ENCODE measurements at places on chromosomes 1 and 21.

GRCh38 chr1:87045761-87046304 is 131.4 kb downstream of the HS2ST1 start:
- peak; percentile 23 for DNase-seq

GRCh38 chr1:11245248-11245647 is 17.1 kb downstream of the MTOR start:
- no peak for DNase-seq

- DNase-seq, result no peak
Observed at GRCh38 chr21:41016472-41016871, 151.5 kb upstream of the BACE2 start.

DNA sequence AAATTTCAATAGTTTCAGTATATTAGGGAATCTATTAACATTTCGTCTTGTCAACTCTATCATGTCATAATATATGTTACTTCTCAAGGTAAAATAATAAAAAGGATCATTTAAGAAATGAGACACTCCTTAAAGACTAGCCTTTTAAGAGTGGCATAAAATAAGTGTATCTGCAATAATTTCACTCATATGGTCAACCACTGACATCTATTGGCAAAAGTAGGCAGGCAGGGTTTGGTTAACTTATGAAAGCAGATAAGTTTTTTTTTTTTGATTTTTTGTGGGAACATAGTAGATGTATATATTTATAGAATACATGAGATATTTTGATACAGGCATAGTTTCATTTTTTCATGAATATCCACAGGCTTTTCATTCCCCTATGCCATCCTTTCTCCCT is 5.5 kb upstream of the RGS21 start:
- no peak for DNase-seq

GRCh38 chr1:21816602-21817302 is 4.7 kb downstream of the LDLRAD2 start:
- DNase-seq, result no peak

GRCh38 chr1:41072051-41072450 is 50.5 kb upstream of the SLFNL1 start:
- no peak for DNase-seq

- DNase-seq, result no peak
Observed at GRCh38 chr1:198143797-198144196, 13.0 kb upstream of the NEK7 start.

DNA sequence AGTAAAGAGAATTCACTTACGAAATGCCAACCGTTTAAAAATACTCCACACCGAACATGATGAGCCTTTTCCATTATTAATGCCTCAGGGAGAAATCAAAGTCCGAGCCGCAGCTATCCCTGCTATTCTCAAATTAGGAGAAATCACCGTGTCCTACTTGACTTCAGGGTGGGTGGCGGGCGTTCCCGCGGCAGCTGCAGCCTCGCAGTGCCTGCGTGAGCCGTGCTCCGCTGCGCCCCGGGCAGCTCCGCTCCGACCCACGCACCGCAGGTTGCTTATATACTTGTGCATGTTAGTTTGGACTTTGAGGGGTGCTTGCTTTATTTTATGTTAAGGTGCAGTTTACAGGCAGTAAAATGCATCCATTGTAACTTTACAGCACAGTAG is 35.6 kb upstream of the PCBP3 start:
- DNase-seq, result no peak

GRCh38 chr1:44698138-44698537 is 23.6 kb downstream of the ARMH1 start:
- no peak for DNase-seq

GRCh38 chr1:233112186-233113008 is 162.0 kb downstream of the NTPCR start:
- DNase-seq, result no peak

- DNase-seq, result no peak
Observed at GRCh38 chr21:45209046-45209445, 78.6 kb downstream of the POFUT2 start.

GRCh38 chr1:29474274-29475244 is 238.2 kb downstream of the PTPRU start:
- no peak for DNase-seq

DNA sequence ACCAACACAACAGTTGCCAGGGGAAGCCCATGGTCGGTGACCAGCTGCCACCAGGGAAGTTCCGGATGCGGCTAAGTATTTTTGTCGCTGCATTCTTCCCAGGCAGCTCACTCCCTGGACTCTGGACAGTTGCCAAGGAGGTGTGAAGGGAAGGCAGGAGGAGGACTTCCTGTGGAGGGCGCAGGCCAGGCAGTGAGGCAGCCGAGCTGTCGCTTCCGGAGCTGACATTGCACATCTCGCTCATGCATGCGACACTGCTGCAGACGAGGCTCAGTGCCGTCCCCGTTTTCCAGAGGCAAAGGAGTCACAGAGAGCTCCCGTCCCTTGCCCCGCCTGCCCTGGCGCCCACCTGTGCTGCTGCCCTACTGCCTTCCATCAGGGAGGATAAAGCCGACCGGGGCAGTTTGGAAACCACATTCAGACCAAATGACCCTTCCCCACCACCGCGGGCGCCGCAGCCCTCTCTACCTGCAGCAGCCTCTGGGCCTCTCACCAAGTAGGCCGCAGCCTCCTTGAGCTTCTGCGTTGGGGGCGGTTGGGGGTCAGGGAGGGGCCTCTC is 81.4 kb downstream of the NENF start:
- DNase-seq, result no peak

GRCh38 chr1:6329851-6330250 is 63.7 kb downstream of the ACOT7 start:
- no peak for DNase-seq

DNA sequence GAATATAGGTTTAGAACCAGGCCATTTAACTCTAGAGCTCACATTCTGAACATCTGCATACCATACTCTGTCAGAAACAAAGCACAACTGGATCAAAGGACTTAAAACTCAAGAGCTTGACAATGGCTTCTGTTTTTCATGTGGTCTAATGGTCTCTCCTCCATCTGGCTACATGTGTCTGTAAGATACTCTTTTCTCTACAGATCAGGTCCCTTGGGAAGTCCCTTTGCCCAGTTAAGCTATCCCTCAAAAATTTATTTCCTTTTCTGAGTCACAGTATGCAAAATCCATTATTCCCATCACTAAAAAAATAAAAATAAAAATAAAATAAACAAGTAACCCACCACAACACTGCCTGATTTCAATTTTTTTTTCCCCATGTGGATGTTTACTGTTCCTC is 357.0 kb upstream of the PRMT6 start:
- DNase-seq, result no peak

DNA sequence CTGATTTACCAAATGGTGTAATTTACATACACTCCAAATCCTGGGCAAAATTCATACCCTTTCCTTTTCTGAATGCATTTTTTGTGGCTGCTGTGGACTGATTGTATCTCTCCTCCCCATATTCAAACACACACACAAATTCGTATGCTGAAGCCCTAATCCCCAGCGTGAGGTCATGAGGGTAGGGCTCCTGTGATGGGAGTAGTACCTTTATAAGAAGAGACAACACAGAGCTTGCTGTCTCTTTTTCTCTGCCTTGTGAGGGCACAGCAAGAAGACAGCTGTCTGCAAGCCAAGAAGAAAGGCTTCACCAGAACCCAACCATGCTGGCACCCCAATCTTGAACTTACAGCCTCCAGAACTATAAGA is 24.4 kb downstream of the DUSP10 start:
- no peak for DNase-seq

- DNase-seq, result no peak
Observed at GRCh38 chr1:175566247-175566646, 177.1 kb downstream of the TNR start.

GRCh38 chr1:12001996-12002493 is 17.3 kb upstream of the MIIP start:
- DNase-seq, result no peak

DNA sequence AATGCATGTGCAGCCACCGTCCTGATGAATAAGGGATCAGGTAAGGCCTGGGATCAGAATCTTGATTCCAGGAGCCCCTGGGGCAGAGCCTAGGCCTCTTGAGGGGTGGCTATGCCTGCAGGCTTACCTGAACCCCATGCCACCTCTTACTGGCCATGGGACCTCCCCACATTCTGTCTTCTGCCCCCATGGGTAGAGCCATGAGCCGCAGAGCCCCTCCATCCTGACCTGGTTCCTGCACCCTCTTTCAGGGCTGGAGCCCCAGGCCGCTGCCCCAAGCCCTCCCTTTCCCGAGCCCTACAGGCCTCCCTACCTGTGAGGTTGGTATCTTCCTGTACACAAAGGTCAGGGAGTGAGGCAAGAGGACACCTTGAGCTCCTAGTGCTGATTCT is 120.8 kb downstream of the DMRTB1 start:
- no peak for DNase-seq

- DNase-seq, result no peak
Observed at GRCh38 chr1:3261007-3261968, 192.3 kb downstream of the PRDM16 start.

Measured in activated CD4-positive, alpha-beta T cell treated with anti-CD3 and anti-CD28 coated beads, Interleukin-2, amount 50 U/mL, for 4 hours (primary cell).